Stimulated activated CD8-positive, alpha-beta memory T cell treated with anti-CD3 and anti-CD28 coated beads, Interleukin-7, amount 100 ng/mL, for 1 hour (primary cell): ENCODE measurements at places on chromosomes 13 and 19.

- DNase-seq = no peak
Observed at GRCh38 chr13:33696530-33696929, 121.4 kb upstream of the RFC3 start.

GRCh38 chr19:20414120-20414519 lies 151.5 kb downstream of the ZNF737 start:
- no peak for DNase-seq

- DNase-seq = no peak
Observed at GRCh38 chr13:73480779-73481559, 422.2 kb downstream of the KLF5 start.

DNA sequence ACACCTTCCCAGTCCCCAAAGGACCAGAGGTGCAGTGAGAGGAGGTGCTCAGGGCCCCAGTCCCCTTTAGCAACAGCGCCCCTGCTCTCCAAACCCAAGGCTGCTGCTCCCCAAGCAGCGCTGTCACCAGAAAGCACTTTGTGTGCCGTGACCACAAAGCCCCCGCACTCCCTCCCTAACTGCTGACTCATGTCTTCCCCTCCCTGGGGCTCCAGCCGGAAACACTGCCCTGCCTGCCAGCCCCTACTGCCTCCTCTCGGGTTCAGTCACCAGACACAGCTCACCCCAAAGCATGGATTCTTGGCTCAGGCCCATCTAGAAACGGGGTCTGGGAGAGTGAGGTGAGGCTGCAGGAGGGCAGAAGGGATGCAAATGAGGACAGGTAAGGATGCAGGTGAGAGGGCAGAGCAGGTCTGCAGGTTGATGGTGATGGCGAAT lies 4.9 kb upstream of the TNFSF14 start:
- DNase-seq = peak; percentile 78

- DNase-seq = no peak
Observed at GRCh38 chr19:45933759-45934158, 19.2 kb upstream of the NANOS2 start.

- DNase-seq = no peak
Observed at GRCh38 chr19:13978351-13979243, 26.3 kb downstream of the DCAF15 start.

DNA sequence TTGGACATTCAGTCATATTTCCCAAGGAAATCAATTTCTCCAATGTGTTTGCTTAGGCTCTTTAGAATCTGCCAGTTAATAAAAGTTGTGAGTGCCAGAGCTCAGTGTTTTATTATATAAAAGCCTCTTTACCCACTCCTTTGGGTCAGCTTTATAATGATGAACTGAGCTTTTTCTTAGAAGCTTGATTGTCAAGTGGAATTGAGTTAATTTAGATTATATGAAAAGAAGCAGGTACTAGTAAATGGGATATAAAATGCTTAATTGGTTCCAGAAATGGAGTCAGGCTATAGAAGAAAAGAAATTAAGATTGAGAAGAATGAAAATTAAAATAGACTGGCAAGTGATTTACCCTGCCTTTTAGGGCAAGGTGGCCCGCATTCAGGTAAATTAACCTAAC lies 363.2 kb downstream of the SLITRK6 start:
- DNase-seq = no peak

DNA sequence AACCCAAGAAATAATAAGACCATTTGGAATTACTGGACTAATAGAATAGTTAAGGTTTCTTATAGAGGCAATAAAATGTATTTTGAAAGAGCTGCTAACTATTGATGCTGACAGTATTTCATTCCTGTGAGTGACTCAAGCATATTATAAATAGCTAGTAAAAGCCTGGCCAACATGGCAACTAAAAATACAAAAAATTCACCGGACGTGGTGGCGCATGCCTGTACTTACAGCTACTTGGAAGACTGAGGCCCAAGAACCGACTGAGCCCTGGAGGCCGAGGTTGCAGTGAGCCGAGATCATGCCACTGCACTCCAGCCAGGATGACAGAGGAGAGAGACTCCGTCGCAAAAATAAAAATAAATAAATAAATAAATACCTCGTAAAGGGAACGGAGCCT lies 5.4 kb upstream of the ICAM3 start:
- DNase-seq = no peak

DNA sequence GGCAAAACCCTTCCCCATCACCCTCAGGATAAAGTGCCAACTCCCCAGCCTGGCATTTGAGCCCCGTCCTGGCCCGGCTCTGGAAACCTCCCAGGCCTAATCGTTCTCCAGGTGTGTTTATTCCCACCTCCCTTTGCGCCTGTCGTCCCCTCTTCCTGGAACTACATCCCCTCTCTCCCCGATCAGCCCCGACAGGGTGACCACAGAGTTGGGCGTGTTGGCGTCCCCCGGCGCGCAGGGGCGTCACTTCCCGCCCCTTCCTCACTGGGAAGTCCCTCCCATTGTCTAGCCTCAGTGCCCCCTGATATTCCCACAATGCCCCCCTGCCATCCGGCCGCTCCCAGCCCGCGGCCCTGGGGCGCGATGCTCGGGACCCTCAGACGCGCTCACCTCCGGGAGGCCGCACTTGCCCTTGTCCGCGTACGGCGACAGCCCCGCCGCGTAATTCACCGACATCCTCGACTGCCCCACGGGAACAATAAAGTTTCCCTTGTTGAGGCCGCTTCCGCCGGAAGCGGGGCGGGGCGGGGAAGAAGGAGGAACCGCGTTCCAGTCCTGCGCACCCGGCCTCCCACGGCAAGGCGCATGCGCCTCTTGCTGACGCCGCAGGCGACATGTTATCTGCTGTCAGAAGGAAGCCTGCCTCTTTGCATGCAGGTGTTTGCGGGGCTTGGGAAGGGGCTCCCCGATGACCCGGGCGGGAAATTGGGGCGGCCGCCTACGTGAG lies at the start of the genes ANKRD24 and SIRT6:
TSS of gene ANKRD24 (plus strand) at position 606 of the 727 bp plus-strand sequence. CDS start 3,737 bp downstream, outside the sequence.
TSS of gene SIRT6 (minus strand) at position 480 of the 727 bp plus-strand sequence. CDS start at position 456, 24 bp downstream.
- peak; percentile 93 for DNase-seq

DNA sequence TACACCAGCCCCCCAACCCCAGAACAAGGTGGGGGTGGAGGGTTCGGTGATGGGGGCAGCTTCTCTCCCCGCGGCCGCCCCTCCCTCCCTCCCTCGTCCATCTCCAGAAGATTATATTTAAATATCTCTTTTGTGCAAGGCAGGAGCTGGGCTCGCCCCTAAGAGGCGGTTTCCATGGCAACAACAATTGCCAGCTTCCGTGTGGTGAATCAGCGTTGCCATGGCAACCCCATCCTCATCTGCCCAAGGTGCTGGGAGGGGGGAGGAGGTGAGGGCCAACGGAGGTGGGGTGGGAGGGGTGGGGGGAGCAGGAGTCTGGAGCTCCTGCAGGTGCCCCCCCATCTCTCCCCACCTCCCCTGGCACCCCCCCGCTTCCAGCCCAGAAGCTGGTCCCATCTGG lies 46.4 kb downstream of the CELF5 start:
- no peak for DNase-seq

- no peak for DNase-seq
Observed at GRCh38 chr19:8481201-8481600, 21.2 kb downstream of the PRAM1 start.

GRCh38 chr13:99970651-99971575 lies 654 bp downstream of the ZIC5 start:
- no peak for DNase-seq

GRCh38 chr13:21767032-21767431 lies 96.2 kb downstream of the FGF9 start:
- DNase-seq = no peak

- DNase-seq = peak; percentile 49
Observed at GRCh38 chr13:95404141-95404882, 103.1 kb upstream of the ABCC4 start.

- no peak for DNase-seq
Observed at GRCh38 chr13:98548230-98548629, 28.7 kb downstream of the STK24 start.

GRCh38 chr19:55691561-55692481 lies 16.8 kb downstream of the EPN1 start:
- no peak for DNase-seq

GRCh38 chr13:62014299-62014698 lies 598.6 kb upstream of the PCDH20 start:
- no peak for DNase-seq

DNA sequence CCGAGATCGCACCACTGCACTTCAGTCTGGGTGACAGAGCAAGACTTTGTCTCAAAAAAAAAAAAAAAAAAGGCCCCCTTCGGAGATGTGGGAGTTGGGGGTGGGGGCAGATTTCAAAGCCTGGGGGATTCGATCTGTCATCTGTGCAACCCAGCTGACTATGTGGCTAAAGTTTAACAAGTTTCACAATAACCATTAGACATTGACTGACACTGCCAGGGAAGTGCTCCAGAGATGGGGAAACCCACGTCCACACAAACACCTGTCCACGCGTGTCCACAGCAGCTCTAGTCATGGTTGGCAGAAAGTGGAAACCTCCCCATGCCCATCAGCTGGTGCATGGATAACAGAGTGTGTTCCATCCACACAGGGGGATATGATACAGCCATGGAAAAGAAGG lies 37.6 kb upstream of the HOMER3 start:
- no peak for DNase-seq

- no peak for DNase-seq
Observed at GRCh38 chr13:44453069-44453468, 79.4 kb downstream of the SERP2 start.

- no peak for DNase-seq
Observed at GRCh38 chr19:31349160-31349881, at the start of gene TSHZ3. Gene TSHZ3 (minus strand): TSS chr19:31349436. CDS start chr19:31349219, 217 bp downstream.

GRCh38 chr19:14021474-14021873 lies 6.5 kb upstream of the RLN3 start:
- DNase-seq = no peak

DNA sequence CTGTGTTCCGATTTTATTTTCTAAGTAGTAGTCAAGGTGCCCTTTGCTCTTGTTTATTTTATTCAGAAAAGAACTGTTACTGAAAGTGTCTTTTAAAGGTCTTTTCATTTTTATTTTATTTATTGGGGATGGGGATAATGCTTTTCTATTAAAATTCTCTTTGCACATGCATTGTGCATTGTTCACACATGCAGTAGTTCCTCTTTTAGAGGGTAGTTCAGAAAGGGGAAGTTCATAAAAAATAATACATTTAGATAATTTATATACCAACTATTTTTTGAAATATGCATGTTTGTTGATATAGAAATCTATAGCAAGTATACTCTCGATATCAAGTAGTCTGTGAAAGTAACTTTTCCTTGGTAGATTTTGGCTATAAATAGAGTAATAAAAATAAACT lies 3.5 kb downstream of the GPC5 start:
- no peak for DNase-seq

DNA sequence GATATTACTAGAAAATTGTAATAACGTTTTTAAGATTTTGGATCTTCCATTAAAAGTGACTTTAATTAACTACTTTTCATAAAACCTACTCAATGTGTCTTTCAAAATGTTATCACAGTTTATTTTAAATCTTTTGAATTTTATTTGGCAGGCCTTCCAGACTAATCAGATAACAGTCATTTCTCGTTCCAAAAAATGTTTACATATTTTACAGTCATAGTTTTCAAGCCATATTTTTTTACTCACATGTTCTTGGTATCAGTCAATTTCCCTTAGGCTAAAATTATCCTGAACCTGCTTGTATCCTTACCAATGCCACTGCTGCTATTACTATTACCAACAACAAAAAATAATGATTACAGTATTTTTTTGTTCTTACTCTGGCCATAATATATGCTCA lies 1783.5 kb downstream of the SLITRK5 start:
- DNase-seq = no peak

DNA sequence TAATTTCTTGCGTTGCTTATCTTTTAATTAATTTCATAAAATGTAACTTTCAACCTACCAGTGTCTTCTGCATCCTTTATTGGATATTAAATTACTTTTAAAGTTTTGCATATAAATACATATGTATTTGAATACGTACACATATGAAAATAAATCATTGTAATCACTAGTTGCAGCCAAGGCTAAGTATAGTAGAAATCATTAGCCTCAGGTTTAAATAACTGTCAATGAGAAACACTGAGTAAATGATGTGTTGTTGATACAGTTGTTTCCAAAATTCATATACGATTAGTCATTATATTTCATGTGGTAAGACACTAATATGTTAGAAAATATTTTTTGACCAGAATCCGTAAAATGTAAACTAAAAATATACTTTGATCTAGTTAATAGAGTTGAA lies 1267.1 kb upstream of the PCDH20 start:
- no peak for DNase-seq

DNA sequence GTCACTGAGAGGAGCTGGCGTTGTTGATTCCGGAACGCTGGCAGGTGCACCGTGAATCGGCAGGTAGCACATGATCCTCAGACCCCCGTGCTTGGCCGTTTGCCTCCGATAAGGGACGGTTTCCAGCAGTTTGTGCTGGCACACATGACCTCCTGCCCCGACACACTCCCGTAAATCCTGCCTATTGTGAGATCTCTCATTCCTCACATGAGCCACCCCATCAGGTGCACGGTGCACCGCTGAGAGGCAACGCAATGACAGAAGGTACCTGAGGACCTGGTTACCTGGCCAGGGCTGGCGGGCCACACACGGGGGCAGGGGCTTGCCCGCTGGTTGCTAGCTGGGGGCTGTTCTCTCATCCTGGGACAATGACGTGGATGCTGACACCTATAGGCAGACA lies 2.1 kb upstream of the ADPRHL1 start:
- DNase-seq = no peak

GRCh38 chr13:31627097-31627845 lies 112.1 kb upstream of the RXFP2 start:
- no peak for DNase-seq

- DNase-seq = no peak
Observed at GRCh38 chr13:82681535-82681934, 1200.7 kb downstream of the SLITRK1 start.

DNA sequence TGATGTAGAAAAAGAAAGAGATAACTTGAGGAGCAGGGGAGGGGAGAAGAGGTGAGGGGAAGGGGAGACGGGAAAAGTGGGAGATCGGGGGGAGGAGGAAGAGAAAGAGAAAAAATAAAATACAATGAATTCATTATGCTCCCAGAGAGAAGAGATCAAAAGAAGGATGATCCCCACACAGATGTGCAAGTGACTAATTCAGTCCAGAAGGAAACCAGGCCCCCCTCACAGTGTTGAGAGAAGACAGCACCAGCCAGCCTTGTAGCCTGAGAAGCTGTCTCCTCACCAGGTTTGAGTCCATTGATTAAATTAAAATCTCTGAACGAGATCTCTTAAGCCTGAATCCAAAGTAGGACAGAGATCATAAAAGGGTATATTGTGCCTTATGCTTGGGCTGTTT lies 333.7 kb upstream of the NBEA start:
- DNase-seq = no peak

GRCh38 chr19:55581823-55582223 lies 1.2 kb upstream of the ZNF579 start:
- no peak for DNase-seq

DNA sequence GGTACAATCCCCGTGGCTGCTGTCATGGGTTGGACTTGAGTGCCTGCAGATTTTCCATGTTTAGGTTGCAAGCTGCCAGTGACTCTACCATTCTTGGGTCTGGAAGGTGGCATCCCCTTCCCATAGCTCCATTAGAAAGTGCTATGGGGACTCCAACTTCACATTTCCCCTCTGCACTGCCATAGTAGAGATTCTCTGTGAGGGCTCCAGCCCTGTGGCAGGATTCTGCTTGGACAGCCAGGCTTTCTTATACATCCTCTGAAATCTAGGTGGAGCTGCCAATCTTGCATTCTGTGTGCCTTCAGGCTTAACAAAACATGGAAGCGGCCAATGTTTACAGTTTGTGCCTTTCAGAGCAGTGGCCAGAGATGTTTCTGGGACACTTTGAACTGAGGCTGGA lies 636.2 kb downstream of the SLITRK6 start:
- DNase-seq = no peak

- no peak for DNase-seq
Observed at GRCh38 chr13:114099191-114099590, 33.2 kb downstream of the RASA3 start.
